ENCODE measurements at places on chromosomes 3 and 15. TPM values are rescaled to one million over a fixed set of nuclear protein-coding genes. Genes with fewer than 3 reads are reported as not detected.

GRCh38 chr15:29740692-29741311, 81.5 kb downstream of the TJP1 start:
- no peak for DNase-seq

DNA sequence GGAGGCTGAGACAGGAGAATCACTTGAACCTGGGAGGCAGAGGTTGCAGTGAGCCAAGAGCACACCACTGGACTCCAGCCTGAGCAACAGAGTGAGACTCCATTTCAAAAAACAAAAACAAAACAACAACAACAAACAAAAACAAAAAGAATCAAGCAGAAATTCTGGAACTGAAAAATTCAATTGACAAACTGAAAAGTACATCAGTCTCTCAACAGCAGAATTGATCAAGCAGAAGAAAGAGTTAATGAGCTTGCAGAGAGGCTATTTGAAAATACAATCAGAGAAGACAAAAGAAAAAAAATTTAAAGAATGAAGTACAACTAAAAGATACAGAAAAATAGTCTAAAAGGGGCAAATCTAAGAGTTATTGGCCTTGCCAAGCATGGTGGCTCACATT, 22.6 kb downstream of the EFHB start:
- DNase-seq, result no peak

- peak; percentile 46 for DNase-seq
Observed at GRCh38 chr15:98785807-98786621, 137.7 kb downstream of the IGF1R start.

- peak; percentile 95 for DNase-seq
Observed at GRCh38 chr3:194486540-194487288, at the start of gene ATP13A3. TSS of gene ATP13A3 (minus strand) at chr3:194487002. CDS start at chr3:194462190, 24,812 bp downstream.

The CCR8 gene
- not detected for total RNA-seq

DNA sequence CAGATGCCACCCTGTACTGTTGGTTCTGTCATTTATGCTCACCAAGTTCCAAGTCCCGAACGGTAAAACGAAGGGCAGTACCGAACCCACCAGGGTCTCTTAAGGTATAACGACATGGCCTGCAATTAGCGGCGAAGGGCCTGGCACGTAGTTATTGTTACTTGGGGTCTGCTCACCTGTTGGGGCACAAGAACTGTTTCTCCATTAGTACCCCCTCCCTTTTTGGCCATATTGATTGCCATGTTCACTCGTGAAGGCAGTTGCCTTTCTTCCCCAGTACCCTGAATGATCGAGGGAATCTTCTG, 435 bp downstream of the IL17RB start:
- no peak for DNase-seq

DNA sequence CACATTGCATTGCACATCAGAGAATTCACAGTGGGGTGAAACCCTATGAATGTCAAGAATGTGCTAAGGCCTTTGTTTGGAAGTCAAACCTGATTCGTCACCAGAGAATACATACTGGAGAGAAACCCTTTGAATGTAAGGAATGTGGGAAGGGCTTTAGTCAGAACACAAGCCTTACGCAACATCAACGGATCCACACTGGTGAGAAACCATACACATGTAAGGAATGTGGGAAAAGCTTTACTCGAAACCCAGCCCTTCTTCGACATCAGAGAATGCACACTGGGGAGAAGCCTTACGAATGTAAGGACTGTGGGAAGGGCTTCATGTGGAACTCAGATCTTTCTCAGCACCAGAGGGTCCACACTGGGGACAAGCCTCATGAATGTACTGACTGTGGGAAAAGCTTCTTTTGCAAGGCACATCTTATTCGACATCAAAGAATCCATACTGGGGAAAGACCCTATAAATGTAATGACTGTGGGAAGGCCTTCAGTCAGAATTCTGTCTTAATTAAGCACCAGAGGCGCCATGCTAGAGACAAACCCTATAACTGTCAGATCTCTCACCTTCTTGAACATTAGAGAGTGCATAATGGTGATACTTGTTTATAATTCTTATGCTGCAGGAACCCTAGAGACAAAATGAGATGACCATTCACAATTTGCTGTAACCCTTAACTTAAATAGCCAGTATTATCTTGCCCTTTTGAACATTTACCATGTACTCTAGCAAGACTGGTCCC, 9.0 kb downstream of the ZNF662 start:
- DNase-seq, result peak; percentile 11

GRCh38 chr3:1207904-1208303, 115.1 kb downstream of the CNTN6 start:
- no peak for DNase-seq

DNA sequence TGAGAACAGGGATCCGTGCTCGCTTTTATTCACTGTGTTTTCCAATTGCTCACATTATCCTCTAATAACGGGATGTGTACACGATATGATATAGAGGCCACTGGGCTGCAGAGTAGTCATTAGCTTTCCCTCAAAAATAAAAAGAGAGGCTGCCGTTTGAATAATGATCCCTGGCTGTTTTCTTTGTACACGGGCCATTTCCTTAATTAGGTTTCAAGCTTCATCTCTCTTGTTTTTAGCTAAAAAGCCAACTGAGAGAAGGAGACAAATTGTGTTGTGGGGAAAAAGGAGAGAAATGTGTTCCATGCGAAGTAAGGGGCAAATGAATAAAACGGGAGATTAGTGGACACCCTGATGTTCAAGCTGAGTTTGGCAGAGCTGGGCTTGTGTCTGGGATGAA, 174.2 kb downstream of the CACNA2D3 start:
- DNase-seq, result no peak

GRCh38 chr3:178406206-178406605, 130.0 kb upstream of the KCNMB2 start:
- no peak for DNase-seq

GRCh38 chr3:146100825-146101444, 60.0 kb downstream of the PLOD2 start:
- DNase-seq, result no peak

GRCh38 chr15:98390946-98391530, 257.3 kb upstream of the IGF1R start:
- DNase-seq, result no peak

- no peak for DNase-seq
Observed at GRCh38 chr15:52805351-52806283, 15.5 kb upstream of the ONECUT1 start.

The REC114 gene
- total RNA-seq, result not detected

The A4GNT gene
- not detected for total RNA-seq

GRCh38 chr3:56883828-56884227, 82.1 kb upstream of the ARHGEF3 start:
- no peak for DNase-seq

DNA sequence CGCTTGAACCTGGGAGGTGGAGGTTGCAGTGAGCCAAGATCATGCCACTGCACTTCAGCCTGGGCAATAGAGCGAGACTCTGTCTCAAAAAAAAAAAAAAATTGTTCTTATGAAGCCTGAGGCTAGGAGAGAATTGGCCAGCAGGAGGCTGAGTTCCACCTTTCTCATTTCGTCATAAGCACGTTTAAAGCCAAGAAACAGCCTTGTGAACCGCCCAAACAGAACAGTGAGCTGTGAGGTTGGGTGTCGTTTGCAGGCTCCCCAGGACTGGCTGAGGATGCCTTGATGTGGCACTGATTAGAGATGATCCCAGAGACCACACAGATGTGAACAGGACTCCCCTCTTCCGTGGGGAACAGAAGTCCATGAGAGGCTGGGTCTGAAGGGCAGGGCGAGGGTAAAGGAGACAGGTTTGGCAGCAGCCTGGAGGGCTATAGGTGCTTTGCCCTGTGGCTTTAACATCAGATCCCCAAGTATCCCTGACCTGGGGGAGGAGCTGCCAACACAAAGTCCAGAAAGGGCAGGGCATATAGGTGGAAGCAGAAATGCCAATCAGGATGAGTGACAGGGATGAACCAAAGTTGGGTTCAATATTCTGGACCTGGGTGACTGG, 52.9 kb downstream of the CLEC3B start:
- no peak for DNase-seq

- DNase-seq, result no peak
Observed at GRCh38 chr3:9253327-9253726, 3.9 kb upstream of the SRGAP3 start.

The HYKK gene
- total RNA-seq, result 3.4 TPM

The RPUSD2 gene
- 11.7 TPM for total RNA-seq

The KLHL40 gene
- total RNA-seq, result not detected

The CEMIP gene
- 445 TPM for total RNA-seq

DNA sequence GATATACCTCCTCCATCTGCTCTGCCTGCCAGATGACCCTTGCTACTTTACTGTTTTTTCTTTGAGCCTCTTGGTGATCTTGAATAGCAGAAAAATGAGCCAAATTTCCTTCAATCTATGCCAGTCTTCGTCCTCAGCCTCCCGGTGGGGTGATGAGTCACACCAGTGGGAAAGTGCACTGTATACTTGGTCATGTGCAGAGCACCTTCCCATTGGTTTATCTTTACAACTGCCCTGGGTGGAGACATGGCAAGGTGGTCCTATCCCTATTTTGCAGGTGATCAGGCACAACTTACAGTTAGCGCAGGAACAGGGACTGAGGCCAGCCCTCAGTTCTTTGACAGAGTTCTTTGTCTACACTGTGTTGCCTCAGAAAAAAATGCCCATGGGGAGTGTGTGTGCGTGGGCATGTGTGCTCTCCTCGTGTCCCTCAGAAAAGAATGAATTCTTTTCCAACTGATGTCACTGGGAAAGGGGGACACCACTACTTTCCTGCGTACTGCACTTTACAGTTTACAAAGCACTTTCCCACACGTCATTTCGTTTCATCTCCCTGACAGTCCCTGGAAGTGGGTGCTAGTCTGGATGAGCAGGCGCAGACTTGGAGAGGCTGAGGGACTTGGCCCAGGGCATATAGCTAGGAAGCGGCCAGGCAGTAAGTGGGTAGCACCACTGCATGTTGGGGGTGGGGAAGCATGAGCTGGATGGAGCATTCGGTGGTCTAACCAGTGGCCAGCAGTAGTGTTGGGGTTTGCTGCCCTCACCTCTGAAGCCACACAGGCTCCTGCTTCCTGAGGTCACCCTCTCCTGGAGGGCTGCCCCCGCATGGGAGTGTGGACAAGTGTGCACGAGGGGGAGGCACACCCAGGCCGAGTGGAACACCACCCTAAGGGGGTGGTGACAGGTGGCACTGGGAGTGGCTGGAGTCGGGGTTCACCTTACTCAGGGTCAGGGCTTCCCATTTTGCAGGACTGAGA, 24.1 kb downstream of the SMAD3 start:
- DNase-seq, result no peak

DNA sequence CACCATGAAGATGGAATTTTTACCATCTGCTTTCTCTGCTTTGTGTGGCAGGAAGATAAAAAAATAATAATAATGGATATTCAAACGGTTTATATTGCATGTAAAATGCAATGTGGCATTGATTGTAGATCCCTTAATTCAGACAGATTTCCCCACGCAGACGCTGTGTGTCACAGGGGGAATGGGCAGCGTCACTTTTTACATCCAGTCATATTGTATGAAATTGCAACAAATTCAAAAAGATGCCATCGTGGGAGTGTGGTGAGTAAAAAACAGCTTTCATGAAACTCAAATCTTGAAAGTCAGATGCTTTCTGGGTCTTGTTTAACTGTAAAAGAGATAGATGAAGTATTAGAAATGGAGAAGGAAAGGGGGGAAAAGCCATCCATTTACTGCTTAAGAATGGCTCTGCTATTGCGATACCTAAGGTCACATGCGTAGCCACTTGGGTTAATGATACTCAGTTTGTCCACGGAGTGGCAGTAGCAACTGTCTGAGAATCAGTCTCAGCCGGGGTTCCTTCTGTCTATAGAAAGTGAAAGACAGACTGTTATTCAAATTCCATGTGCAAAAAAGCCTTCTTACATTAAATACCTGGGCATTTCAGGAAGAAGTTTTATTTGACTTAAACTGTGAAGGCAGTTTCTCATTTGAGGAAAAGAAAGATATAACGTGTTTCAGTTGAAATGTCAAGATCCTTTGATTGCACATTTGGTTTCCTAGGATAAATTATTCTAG, 28.5 kb downstream of the BTD start:
- no peak for DNase-seq

DNA sequence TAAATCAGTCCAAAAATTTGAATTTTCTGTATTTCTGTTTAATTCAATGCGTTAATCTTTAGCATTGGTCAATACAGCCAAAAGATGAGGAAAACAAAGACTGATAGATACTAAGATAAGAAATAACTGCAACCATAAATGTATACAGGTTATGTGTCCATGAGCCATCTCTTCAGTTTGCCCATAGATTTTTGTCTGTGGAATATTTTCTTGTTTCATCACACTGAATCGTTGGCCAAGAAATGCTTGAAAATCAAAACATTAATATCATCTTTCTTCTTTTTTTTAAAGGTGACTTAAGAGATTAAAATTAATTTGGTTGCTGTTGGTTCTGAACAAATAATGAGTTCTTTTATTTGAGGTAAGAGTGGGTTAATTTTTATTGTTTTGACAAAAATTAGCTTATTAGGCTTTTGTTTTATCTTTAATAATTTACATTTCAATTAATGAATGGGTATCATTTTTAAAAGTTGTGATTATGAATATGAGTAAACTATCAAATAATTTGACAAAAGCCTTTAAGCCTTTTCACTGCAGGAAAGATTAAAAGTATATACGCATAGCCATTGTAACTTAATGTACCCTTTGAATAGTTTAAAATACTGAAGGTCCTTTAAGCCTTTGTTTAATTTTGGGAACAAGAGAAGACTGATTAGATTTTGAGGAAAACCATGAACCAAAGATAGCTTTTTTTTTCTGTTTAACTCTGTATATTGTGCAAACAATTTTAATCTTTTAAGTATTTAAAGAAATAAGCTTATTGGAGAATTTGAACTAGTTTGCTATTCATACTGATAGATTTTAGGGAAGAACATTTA, 14.7 kb upstream of the CHD2 start:
- DNase-seq, result no peak

DNA sequence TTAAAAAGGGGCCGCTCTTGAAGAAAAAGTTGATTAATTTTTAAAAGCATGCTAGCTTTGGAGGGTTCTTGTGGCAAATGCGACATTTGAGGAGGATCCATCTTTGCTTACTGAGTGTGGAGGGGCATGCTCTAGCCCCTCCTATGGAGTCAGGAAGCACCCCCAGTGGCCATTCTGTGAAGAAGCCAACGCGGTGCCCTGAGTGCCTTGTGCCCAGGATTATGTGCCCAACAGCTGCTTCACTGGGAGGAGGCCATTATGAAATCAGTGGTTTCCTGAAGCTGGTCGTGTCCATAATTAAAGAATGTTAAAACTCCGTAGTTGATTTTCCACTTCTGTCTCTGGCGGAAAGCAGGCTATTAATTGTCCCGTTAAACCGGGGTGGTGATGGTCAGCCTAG, 69.1 kb upstream of the TNFAIP8L3 start:
- DNase-seq, result no peak

The RAD51 gene
- 8.6 TPM for total RNA-seq

The MYO9A gene
- 39.6 TPM for total RNA-seq

- no peak for DNase-seq
Observed at GRCh38 chr3:170196833-170197232, 15.3 kb upstream of the PHC3 start.

GRCh38 chr3:25294169-25294805, 133.8 kb upstream of the RARB start:
- DNase-seq, result no peak

Measured in osteocyte (in vitro differentiated cells).